ENCODE measurements at places on chromosomes 6 and 20.

DNA sequence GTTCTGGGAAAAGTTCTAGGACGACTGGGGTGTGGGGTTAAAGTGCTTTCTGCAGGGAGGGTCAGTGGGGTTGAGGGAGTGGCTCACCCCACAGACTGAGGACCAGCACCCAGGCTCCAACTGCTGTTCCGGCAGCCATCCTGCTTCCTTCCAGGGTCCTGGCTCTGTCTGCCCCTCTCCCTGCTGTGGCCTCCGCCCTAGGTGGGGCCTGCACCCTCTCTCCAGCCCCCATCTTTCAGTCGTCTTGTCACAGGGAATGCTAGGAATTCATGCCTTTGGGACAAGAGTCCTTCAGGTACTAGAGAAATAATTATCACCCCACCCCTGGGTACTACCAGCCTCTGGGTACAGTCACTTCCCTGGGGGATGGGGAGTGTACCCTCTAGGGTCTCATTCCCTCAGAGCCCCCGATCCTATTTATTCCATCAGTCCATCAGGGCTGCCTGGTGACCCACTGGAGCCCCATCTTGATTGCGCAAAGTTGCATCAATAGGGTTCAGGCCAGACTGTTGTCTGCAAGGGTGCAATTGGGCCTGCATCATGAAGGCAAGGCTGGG, at the start of gene AGER:
AGER (minus strand) TSS at position 170 of the 557 bp plus-strand sequence; CDS start at position 139, 31 bp downstream.
- DNase-seq = no peak

GRCh38 chr20:8360035-8360434, 228.0 kb downstream of the PLCB1 start:
- no peak for DNase-seq

DNA sequence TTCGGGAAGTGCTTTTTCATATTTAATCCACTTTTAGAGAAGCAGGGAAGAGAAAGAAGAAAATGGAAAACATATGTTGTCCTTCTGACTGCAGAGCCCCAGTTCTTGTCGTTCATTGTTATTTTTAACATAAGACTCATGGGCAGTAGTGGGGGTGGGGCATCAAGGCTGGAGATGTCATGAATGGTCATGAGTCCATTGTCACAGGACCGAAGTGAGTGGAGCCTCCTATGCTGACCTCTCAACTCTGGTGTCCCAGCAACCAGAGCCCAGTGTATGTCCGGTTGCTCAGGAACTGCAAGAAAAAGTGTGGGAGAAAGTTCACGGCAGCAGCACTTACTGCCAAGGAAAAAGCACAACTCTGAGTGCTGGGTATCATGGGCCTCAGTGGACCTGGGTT, 108.6 kb downstream of the BANF2 start:
- DNase-seq = no peak

DNA sequence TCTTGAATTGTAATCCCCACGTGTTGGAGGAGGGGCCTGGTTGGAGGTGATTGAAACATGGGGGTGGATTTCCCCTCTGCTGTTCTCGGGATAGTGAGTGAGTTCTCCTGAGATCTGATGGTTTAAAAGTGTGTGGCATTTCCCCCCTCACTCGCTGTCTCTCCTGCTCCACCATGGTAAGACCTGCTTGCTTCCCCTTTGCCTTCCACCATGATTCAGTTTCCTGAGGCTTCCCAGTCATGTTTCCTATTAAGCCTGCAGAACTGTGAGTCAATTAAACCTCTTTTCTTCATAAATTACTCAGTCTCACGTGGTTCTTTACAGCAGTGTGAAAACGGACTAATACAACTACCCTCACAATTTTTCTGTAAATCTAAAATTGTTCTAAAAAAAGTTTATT, 26.8 kb upstream of the FAM184A start:
- DNase-seq = no peak

GRCh38 chr6:34039943-34040342, 105.9 kb downstream of the GRM4 start:
- no peak for DNase-seq

DNA sequence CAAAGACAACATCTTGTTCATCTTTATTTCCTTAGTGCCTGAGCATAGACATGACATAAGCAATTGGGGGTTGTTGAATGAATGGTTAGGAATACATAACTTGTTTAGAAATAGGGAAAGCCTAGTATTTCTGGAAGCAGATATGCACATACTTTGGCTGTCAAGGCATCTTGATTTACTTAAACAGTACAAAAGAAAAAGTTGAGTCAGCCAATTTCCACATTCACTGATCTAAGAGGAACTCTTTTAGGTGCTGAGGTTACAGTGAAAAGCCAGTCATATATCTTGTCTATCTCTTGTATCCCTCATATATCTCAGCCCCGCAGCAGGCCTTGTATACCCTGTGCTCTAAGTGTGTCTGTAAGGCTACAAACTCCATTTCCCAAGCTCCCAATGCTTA, 11.6 kb downstream of the ZKSCAN4 start:
- DNase-seq = no peak

- no peak for DNase-seq
Observed at GRCh38 chr20:63325554-63326313, 32.7 kb downstream of the COL20A1 start.

DNA sequence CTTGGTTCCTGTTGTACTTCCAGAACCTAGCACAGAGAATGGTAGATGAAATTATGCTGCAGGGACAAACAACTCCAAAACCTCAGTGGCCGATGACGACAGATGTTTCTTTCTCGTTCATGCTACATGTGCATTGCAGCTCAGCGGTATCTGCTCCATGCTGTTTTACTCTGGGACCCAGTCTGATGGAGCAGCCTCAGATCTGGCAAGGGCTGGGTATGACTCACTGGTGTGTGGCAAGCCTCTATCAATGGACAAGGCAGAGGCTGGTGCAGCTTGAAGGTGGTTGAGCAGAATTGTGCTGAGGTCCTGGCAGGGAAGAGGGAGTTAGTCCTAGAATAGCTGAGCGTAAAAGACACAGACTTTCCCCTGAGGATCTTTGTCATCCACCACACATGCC, 10.3 kb upstream of the BLCAP start:
- DNase-seq = no peak

- DNase-seq = no peak
Observed at GRCh38 chr6:82268301-82268846, 20.8 kb upstream of the IBTK start.

DNA sequence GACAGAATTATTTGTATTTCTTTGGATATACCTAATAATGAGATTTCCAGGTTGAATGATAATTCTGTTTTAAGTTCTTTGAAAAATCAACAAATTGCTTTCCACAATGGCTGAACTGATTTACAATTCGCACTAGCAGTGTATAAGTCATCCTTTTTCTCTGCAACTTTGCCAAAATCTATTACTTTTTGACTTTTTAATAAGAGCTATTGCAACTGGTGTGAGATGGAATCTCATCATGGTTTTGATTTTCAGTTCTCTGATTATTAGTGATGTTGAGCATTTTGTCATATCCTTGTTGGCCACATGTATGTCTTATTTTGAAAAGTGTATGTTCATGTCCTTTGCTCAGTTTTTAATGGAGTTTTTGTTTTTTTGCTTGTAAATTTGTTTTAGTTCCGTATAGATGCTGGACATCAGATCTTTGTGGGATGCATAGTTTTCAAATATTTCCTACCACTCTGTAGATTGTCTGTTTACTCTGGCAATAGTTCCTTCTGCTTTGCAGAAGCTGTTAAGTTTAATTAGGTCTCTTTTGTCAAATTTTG, 409.8 kb upstream of the CITED2 start:
- no peak for DNase-seq

DNA sequence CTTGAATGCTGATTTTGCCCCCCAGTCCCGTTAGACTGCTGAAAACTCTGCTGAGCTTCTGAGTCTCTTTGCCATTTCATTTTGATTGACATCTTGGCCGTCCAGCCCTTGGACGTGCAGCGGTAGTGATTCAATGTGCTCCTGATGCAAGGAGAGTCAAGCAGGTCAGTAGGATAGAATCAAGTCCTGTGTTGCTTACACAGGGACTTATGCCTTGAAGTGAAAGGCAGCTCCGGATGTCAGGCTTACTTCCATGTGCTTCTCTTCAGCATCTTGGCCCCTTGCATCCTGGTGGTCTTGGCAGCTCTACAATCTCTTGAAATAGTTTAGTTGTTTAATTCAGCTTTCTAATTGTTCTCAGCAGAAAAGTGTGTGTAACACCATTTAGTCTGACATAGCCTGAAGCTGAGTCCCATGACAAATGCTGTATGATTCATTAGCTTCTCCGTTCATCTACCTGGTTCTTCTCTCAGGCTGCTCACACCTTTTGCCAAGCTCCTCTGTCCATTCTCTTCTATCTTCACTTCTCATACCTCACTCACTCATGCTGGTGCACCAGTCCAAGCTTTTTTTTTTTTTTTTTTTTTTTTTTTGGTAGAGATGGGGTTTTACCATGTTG, 76.0 kb downstream of the EZR start:
- DNase-seq = no peak

DNA sequence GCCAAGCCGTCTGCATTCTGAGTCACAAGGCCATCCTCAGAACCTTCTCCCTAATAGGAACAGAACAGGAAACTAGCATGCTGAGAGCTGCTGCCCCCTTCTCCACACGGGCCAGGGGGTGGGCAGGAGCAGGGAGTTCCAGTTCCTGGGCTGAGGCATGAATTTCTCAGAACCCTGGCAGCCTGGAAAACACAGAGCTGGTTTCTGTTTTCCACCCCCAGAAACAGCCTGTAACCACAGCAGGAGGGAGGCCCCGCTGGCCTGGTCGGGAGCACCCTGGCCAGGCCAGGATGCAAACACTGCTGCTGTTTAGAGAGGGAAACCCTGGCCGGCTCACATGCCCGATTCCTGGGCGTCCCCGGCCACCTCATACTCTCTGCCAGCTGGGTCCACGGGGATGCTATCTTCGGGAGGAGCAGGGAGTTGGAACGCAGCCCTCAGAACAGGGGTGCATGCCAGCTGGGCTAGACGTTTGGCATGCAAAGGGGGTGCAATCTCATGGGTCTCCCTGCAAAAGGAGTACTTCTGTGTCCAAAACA, 130.1 kb downstream of the NFATC2 start:
- no peak for DNase-seq

DNA sequence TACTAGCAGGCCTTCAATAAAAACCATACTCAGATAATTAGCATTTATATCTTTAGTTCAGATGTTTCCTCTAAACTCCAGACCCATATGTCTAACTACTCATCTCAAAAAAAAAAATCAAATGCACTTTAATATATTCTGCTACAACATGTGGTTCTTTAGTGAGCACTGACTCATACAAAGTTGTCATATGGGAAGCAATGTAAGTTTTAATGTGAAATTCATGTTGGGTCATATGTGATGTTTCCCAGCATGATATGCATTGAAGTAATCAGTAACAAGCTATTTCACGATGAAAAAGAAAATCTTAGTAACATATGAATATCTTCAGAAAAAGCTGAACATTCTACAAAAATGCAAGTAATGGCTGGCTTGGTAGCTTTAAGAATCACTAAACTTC, 859.7 kb upstream of the ADGRB3 start:
- no peak for DNase-seq

DNA sequence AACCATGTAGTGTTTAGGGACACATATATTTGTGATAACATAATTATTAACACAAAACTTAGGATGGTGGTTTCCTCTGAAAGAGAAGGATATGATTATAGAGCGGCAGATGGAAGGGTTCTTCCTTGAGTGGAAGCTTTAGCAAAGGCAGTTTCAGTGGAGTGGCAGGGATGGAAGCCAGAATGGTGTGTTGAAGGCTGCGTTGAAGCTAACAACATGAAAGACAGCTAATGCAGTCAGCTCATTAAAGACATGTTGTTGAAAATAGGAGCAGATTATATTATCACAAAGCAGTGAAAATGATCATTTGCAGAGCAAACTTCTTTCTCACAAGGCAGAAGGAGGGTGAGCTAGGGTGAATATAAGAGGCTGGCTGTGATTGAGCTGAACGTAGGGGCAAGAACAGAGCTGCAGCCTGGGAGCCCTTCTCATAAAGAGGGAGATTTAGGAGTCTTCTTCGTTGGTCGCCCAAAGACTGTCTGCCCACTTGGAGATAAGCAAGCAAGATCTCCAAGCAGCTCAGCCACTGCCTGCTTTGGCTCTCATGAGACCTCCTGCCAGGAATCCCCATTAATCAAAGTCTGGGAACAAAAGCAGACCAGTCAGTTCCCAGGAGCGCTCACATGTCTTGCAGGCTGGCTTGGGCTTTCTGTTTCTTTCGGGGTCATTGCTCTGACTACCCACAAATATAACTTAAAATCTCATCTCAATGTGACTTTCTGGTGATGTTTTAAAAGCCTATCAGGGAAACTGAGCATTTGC, 2.6 kb upstream of the ANKRD6 start:
- DNase-seq = no peak

- no peak for DNase-seq
Observed at GRCh38 chr6:15451738-15452137, 205.9 kb downstream of the JARID2 start.

DNA sequence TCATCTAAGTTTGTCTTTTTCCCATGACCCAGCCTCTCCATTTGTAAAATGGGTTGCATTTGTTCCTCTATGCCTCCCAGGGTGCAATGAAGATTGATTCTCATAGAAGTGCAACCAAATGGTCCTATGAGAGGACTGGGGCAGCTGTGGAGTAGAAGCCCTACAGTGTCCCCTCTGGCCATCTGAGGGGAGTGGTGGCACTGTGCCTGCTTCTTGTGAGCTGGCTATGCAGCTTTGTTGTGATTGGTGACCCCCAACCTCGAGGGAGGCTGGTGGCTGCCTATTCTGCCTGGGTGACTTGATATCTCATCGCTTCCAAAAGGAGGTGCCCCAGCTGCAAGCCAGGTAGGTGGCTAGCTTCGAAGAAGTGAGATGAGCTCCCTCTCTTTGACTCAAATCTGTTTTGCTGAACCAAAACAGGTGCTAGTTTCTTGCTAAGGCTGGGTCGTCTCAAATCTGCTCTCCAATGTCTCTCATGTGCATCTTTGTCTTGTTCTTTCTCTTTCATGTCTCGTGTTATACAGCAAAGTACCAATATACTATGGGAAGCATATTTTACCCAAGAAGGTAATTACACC, 33.9 kb downstream of the TXLNB start:
- no peak for DNase-seq

DNA sequence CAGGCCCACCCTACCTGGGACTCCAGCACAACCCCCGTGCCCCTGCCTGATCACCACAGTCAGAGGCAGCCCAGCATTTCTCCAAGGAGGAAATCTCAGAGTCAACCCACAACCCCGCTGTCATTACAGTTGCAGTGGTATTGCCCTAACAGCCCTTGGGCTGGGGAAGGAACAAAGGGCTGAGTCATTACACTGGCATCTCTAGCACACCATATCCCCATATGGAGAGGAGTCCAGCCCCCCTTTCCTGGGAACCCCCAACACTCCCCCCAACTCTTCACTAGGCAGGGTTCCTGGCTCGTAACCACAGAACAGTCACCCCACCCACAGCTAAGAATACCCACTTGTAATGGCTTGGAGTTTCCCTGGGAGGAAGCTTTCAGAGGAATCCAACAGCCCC, 149.4 kb upstream of the OGFRL1 start:
- DNase-seq = no peak

DNA sequence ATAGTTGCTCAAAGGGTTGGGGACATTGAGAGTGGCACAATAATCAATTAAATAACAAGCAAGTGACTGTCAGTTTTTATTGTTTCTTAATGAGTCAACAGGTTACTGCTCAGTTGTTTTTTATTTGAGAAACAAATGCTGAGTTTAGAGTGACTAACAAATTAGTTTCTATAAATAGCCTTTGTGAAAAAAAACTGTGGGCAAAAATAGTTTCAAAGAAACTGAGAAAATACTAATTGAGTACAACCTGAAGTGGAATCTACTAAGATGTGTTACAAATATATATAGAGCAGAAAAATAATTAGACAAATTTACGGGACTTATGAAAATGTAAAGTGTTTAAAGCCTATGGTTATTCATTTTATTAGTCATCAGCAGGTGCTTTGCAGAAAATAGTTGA, 22.3 kb downstream of the BEND6 start:
- DNase-seq = no peak
